Esophagus squamous epithelium (tissue), 5 donors: ENCODE measurements at places on chromosomes 7 and 10.

- DNase-seq = no peak
Measured at GRCh38 chr10:17790651-17791050, 18.5 kb upstream of the MRC1 start.

DNA sequence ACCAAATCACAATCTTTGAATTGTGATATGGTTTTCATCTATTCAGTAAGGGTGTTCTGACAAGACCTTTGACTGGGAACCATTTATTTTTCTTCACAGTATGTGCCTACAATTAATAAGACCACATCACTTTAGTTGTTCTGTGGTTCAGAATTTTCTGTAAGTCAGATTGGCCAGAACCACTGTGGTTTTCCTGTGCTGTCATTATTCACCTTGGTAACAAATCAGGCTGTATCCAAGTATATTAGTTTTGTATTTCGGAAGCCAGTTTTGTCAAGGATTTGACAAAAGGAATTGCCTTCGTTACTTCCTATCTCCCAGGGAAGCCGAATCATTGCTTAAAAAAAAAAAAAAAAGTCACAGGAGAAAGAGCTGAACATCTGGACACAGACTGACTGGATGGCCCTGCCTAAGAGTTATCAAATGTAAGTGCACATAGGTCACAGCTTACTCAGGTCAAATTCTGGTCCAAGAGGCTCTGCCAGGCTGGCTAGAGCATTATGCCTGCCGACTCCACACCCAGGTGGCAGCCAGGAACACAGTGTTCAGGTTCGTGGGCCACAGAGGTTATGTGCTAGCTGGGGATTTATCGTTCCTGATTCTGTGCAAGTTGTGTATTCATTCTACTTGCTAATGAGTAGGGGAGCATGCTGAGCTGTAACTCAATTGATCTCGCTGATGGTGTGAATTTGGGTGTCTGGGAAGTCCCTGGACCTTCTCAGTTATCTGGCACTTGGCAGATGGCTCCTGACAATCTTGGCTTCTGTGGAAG, 175.3 kb downstream of the JAZF1 start:
- DNase-seq = no peak

DNA sequence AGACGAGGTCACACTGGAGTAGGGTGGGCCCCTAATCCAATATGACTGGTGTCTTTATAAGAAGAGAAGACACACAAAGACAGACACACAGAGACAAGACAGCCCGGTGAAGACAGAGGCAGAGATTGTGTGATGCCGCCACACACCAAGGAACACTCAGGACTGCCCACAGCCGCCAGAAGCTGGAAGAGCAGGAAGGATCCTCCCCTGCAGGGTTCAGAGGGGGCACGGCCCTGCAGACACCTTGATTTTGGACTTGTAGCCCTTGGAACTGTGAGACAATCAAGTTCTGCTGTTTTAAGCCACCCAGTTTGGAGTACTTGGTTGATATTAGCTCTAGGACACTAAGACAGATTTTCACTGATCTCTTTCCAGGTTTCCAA, 72.1 kb upstream of the NANOS1 start:
- DNase-seq = no peak

GRCh38 chr7:41796331-41796730, 93.4 kb upstream of the INHBA start:
- DNase-seq = no peak

DNA sequence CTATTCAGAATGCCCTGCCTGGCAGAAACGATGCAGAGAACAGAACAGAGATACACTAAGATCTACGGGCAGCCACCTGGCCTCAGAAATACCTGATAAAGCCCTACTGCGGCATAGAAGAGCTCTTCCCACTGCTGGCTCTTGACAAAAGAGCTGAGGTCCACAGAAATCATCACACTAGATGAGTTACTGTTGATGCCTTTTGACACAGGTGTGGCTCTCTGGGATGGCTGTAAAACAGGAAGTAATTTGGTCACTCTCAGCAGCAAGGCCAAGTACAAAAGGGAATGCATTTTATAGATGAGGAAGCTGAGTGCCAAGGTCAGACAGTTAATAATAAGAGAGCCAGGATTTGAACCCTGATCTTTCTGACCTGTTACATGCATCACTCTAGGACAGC, 35.0 kb upstream of the ACSL5 start:
- DNase-seq = no peak

GRCh38 chr7:157525491-157525915, 188.7 kb downstream of the DNAJB6 start:
- no peak for DNase-seq

GRCh38 chr10:74977913-74978847, 133.3 kb upstream of the SAMD8 start:
- no peak for DNase-seq

GRCh38 chr7:93194386-93194785, 31.9 kb downstream of the HEPACAM2 start:
- DNase-seq = no peak

DNA sequence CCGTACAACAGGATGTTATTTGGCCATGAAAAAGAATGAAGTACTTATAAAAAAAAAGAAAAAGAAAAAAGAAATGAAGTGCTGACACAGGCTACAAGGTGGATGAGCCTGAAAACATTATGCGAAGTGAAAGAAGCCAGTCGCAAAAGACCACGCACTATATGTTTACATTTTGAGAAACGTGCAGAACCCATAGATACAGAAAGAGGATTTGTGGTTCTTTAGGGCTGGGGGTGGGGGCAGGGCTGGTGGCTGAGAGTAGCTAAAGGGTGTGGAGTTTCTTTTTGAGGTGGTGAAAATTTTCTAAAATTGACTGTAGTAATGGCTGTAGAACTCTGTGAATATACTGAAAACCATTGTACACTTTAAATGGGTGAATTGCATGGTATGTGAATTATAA, 86.0 kb upstream of the FAM20C start:
- no peak for DNase-seq

DNA sequence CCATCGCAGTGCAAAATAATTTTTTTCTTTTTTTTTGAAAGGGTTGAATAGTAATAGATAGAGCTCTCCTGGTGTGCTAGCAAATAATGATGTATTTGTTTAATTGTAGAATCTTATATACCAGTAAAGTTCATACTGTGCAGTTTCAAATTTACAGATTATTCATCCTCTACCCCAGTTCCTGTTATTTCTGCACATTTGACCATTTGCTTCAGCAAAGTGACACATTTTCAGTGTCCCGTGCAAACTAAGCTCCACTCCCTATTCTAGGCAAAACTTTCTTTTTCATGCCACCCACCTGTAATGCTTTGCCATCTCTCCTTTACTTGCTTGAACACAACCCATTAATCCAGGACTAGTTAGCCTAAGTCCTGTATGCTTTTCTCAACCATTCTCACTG, 43.0 kb downstream of the SHOC2 start:
- no peak for DNase-seq

DNA sequence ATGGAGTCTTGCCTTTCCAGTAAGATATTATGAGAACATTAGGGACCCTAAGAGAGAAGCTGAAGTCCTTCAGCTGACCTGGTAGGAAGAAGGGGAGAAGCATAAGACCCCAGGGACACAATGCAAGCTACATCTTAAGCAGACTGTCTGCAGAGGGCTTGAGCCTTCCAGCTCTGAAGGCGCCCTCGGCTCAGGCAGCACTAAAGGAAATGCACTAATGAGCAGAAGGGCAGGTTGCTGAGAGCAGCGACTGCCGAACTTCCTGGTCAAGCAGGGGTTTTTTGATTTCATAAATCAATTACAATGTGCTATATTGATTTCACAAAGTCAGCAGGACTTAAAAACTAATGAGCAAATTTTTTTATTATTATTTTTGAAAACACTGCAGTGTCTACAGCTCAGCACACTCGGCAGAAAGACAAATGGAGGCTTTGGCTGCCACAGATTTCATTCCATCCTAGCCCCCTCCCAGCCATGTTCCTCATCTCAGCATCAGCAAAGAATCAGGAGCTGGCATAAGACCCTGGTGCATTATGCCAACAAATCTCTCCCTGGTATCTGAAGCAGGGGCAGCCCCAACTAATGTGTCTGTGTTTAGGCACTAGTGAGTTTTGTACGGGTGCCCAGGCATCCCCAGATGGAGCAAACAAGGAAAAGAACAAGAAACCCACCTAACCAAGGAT, 57.1 kb downstream of the LRRTM3 start:
- DNase-seq = no peak
